Stimulated activated CD8-positive, alpha-beta memory T cell treated with anti-CD3 and anti-CD28 coated beads, Interleukin-15, amount 100 ng/mL, for 24 hours (primary cell): ENCODE measurements at places on chromosomes 1 and 21.

DNA sequence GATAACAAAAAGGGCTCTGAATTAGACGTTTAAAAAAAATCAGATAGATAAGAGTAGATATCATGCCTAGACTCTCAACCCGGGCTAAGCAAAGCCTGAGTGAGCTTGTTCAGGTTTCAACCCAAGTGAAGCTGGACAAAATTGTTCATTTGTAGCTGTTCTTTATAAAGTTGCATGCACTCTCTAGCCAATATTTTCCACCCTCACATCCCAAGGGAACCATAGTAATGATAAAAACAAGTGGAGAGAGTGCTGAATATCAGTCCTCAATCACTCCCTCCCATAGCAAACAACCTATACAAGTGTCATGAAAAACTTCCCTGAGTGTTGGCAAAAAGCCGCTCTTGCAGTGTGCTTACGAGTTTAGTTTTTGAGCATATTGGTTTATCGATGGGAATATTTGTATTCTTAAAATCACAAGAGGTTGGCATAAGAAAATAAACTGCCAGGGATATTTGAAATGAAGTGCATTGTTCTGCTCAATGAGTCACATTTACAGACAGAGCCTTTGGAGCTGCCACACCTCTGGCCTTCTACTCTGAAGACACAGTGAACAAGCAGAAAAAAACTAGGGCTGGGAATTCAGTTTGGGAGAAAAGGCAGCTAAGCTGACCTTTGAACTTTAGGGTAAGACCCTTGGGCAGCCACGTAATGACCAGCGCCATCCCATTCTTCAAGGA is 2.2 kb upstream of the CLCA2 start:
- DNase-seq: no peak

- DNase-seq: no peak
These were observed 38.9 kb downstream of the PGM1 start for GRCh38 chr1:63632110-63632509.

DNA sequence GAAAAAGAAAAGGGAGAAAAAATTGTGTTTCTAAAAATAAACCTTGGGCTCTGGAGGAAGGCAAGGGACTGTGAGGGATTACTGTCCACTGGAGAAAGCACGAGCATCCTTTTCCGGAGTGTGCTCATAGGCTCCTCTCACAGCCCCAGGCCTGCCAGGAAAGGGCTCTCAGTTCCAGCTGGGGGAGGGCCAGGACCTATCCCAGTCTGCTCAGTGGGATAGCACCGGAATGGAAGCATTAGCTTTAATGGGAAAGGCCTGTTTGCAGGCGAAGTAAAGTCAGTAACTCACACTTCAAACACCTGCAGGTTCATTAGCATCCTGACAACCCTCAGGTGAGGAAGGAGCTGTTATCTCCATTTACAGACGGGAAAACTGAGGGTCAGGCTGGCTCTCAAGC is 113.9 kb upstream of the USP24 start:
- no peak for DNase-seq

- no peak for DNase-seq
These were observed 34.7 kb upstream of the POFUT2 start for GRCh38 chr21:45322231-45322959.

- DNase-seq: no peak
These were observed 36.0 kb upstream of the DISC1 start for GRCh38 chr1:231590453-231591198.

- DNase-seq: no peak
These were observed 2.7 kb downstream of the KHDC4 start for GRCh38 chr1:155931332-155932038.

- DNase-seq: no peak
These were observed 66.8 kb downstream of the ACBD6 start for GRCh38 chr1:180435566-180435965.

- DNase-seq: no peak
These were observed 30.9 kb upstream of the TAL1 start for GRCh38 chr1:47262787-47263413.

DNA sequence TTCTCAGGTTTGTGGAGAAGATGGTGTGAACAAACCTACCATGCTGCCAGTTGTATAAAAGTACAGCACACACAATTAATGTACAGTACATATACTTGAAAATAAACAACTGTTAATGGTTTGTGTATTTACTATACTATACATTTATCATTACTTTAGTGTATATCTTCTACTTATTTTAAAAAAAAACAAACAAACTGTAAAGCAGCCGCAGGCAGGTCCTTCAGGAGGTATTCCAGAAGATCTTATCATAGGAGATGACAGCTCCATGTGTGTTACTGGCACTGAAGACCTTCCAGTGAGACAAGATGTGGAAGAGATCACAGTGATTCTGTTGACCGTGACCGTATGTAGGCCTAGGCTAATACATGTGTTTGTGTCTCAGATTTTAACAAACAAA is 155.7 kb downstream of the COP1 start:
- DNase-seq: no peak

DNA sequence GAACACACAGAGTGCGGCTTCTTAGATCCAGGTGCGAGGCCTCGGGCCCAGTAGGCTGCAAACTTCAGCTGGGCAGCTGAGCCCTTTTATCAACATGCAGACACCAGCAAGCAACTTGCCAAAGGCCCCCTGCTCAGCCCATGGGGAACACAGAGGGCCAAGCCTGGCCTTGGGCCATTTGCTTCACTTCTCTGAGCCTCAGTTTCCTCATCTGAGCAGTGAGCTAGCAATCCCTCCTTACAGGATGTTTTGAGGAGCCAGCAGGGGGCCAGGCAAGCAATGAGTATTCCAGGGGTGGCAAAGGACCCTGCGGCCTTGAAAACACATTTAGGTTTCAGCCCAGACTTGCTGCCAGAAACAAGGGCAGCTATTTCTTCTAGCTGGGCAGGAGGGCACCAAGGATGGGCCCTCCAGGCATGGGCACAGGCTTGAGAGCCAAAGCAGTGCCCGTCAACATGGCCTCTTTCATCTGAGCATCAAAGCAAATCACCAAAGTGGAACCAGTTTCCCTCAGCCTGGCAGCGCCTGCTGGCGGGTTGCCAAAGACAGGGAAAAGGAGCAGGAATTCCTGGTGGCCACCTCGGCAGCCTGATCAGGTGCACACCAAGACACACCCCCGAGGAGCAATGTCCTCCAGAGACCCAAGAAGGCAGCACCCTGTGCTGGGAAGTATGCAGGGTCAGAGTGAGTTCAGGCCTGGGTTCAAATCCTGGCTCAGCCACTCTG is 1.4 kb downstream of the MATN1 start:
- no peak for DNase-seq

- DNase-seq: no peak
These were observed 54.0 kb upstream of the KCNJ15 start for GRCh38 chr21:38202811-38203210.
